EL (cell line): ENCODE measurements at places on chromosomes 16 and 17.

DNA sequence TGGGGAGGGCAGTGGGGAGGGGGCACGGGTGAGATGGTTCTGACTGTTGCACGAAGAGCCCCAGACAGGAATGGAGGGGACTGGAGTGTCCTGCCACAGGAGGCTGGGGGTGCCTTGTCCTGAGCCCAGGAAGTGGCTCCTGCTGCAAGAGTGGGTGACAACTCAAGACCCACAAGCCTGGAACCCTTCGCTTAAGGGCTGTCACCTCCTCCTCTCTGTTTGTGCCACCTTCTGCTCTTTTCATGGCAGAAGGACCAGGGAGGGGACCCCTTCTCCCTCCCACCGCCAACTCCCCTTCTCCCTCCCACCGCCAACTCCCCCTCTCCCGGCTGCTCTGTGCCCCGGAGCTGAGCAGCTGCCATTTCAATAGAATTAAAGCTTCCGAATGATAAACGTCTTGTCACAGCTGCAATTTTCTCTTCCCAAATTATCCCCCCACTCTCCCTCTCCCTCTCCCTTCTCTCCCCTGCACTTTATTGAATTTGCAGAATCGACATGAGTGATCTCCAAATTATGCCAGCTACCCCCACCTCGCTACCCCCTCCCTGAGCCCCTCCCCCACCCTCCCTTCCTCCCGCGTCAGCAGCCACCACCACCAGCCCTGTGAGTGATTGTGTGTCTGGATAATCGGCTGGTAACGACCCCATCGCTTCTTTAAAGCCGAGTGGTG, 13.7 kb downstream of the GJD3 start:
- no peak for DNase-seq

GRCh38 chr16:85657996-85658395, 30.8 kb downstream of the GINS2 start:
- DNase-seq: no peak

DNA sequence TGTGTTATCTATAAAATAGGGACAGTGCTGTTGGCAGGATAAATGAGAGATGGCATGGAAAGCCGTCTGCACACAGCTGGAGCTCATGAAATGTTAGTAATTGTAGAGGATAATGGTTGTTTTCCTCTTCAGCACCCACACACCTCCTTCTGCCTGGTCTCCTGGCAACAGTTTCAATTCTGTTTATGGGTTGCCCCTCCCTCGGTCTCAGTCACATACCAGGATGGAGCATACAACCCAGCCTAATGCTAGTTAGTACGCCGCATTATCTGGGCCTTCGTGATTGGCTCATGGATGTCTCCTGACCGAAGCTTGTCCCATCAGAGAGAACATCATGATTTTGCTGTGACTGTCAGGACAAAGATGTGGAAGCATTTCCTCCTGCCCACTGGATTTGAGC, 126.2 kb upstream of the WSCD1 start:
- DNase-seq: no peak

DNA sequence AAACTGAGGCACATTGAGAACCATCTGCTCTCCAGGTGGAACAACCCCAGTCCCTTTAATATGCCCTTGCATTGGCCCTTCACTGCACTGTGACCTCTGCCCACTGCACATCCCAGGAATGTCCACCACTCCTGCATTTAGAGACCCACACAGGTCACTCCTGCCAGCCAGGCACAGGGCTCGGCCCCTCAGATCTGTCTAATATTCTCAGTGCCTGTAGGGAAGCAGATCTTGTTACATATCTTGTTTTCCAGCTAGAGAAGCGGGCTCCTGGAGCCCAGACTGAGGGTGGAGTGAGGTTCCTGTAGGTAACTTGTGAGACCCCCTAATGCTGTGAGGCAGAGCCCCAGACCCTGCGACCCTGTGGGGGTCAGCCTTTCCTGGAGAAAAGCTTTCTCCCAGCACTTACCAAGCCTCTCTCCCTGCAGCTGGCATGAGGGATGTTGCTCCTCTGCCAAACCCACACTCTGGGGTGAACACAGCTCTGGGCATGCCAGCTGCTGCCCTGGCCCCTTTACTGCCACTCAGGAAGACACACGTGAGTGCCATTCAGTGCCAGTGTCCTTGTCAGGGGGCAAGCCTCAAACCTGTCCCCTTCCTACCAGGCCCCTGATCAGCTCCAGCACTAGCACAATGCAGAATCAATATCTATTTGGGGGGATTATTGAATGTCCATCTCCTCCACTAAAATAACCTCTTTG, 40.3 kb upstream of the CRHR1 start:
- no peak for DNase-seq

DNA sequence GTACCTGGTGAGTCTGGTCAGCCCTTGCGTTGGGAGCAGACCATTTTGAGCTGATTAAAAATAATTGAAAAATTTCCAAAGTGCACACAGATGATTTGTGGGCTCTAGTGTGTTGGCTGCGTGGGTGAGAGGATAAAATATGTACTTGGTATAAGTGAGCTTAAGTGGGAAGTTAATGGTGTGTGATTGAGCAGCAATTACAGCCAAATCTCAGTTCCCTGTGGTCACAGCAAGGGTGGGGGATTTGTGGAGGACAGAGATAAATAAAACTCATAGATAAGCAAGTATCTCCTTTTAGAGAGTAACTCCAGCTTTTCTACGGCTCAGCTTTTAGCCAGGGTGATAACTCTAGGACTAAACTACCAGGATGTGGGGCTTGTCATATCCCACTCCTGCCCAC, 390.4 kb downstream of the UTP18 start:
- no peak for DNase-seq

DNA sequence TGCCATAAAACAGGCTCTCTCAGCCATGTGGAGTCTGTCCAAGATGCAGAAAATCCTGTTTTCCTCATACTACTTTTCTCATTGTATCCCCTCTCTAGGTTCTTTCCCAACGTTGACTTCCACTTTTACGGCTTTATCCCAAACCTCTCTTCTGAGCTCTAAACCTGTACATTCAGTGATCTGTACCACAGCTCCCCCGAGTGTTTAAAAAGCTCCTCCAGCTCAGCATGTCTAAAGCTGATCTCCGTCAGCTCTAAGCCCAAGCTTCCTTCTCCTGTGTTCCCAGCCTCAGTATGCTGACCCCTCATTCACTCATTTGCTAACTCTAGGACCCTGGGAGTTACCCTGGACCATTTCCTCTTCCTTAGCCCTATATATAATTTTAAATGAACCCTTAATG, 144.6 kb downstream of the DNAH9 start:
- DNase-seq: no peak

- no peak for DNase-seq
Observed at GRCh38 chr17:62105357-62105756, 40.3 kb upstream of the MED13 start.
